ENCODE measurements at places on chromosomes 16 and 17.

- no peak for DNase-seq
Observed at GRCh38 chr17:33200587-33200986, 92.5 kb downstream of the ASIC2 start.

DNA sequence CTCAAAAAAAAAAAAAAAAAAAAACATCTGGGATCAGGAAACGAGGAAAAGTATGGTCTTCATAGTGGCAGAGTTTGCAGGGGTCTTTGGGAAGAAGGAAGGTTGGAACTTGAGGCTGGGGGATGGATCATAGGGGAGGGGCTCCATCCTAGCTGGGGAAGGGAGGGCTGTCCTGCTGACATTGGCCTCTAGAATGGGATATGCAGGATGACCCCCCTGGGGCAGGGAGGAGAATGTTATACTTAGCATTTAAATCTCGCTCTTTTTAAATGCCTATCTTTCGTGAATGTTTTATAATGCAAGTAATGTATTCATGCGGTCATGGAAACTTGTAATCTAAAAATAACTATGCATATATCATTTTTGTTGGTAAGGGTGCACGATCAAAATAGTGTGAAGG lies 33.2 kb downstream of the TMEM235 start:
- no peak for DNase-seq

GRCh38 chr16:13503960-13504635 lies 415.9 kb upstream of the ERCC4 start:
- no peak for DNase-seq

DNA sequence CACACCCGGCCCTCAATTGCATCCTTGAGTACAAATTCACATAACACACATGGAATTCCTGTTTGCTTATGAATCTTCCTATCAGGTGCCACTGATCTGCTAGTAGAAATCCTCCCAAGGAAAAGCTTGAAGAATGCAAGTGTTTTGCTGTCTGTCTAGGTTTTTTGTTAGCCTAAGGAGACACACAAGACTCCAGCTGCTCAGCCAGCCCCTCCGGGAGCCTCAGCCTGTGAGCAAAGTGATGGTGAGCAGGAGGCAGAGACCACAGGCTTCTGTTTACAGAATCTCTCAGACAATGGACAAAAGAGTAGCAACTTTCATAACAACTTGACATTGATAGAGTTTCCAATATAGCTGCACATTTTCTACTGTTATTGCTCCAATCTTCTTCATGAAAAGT lies 18.4 kb upstream of the PRKCA start:
- no peak for DNase-seq

DNA sequence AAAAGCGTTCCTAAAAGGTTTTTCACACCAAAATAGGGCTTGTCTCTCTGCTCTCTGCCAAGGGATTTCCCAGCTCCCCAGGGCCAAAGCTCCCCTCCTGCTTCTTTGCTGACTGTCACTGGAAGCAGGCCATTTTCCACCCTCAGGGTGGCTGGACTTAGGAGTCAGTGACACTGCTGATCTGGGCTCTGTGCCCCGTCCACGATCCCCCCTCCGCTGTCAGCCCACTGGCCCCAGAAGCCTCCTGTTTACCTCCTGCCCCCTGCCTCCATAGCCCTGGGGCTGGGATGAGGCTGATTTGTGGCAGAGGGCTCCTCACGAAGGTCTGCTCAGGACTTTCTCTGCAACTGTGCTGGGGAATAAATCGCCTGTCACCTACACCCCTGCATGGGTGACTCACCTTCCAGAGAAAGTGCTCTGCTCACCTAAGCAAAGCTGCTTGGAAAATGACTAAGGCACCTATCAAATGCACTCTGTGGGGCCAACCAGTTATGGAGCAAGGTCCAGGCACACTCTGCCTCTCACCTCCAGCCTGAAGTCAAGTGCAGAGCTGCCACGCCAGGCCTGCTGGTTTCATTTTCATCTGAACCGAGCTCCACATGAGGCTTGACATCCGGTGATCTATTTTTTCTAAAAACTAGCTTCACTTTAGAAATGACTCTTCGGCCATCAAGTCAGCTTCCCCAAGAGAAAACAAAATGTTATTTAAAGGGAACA lies 4.9 kb downstream of the MAP3K14 start:
- no peak for DNase-seq

DNA sequence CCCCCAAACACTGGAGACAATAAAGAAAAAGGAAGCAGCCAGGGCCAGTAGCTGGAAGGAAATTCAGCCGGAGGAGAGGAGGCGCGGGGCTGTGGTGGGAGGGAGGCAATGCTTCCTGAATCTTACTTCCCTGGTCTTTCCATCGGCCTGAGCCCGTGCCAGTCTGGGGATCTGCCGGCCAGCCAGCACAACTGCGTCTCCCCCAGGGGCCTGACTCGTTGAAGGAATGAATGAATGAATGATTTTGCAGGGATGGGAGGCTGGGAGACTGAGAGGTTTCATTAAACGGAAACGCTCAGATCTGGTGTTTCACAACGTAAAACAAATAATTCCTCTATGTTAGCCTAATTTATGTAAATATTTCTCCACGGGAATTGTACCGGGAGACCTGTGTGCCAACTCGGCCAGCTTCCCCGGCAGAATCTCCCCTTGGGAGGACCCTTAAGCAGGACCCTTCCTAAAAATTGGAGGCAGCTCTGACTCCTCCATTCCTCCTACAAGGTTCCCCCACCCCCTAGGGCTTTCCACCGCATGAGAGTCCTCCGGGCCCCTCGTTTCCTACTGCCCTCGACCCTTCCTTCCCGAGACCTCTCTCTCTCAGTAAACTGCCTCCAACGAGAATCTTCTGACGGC lies 1.3 kb upstream of the BAIAP2 start:
- DNase-seq: no peak

DNA sequence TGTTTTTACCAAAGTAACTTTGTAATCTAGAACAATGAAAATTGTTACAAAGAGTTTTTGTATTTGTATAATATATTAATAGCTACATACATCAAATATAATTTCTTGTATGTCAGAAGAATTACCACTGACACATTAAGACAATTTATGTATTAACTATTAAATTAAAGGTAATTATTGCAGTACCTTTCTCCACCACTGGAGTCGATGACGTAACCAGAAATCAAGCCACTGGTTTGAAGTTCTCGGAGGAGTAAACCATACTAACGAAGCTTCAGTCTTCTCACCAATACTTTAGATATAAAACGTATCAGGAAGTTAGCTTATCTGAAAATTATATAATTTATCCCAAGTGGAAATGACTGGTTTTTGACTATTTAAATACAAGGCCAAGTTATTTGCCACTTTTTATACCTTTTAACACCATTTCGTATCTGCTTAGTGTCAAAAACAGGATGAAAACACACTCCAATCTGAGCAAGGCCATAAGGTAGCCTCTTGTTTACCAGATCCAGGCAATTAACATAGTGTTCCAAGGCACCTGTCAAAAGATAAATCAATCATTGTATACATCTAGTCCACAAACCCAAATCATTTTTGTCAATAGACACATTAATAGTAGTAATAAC lies 4.3 kb downstream of the POLG2 start:
- no peak for DNase-seq

- DNase-seq: no peak
Observed at GRCh38 chr16:83233153-83233552, 574.6 kb upstream of the HSBP1 start.

DNA sequence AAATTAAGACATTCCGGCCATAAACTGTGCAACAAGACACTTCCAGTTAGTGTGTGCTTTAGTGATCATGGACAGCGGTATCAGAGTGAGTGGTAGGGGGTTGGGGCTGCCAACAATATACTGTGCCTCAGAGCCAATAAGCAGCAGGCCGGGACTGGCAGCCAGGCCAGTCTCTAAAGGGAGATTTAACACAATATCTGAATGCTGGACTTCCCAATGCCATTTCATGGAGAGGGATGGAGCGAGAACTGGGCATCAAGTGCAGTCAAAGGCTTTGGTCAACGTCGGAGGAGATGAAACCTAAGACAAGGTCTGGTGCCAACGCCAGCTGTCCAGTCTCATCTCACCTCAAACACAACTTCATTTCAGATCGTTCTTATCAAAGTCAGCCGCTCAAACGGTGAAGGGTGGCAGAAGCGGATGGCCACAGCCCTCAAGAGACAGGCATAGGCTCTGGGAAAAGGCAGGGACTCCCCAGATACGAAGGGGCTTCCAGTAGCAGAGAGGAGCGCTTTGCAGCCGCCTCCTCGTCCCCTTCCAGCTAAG lies 935 bp downstream of the USP32 start:
- DNase-seq: no peak

- DNase-seq: no peak
Observed at GRCh38 chr17:77957235-77957856, 1.2 kb upstream of the TNRC6C start.

GRCh38 chr17:1271030-1271423 lies 783 bp downstream of the BHLHA9 start:
- no peak for DNase-seq

DNA sequence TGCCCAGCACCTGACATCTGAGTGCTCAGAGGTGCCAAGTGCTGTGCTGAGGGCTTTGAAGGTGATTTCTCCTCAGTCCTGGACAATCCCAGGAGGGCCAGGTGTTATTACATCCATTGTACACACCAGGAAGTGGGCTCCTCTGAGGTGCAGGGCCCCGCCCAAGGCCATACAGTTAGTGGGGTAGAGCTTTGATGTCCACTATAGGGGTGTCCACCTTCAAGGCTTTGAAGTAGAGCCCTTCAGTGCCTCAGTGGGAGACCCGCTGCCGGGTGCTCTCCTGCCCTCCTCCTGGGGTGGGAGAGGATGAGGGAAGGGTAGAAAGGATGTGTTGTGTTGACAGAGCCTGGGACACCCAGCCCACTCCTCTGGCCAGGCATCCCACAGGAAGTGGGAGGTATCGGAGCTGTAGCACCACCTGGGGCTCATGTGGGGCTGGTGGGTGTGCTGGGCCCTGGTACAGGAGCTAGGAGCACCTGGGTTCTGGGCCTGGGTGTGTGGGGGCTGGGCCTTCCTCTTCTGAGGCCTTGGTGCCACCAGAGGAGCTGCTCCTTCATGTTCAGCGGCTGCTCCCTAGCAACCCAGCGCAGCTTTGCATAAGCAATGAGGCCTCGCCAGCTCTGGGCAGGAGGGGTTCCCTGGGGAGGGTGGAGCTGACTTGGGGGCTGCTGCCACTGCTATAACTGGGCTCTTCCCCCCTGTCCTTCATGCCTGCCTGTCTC lies 7.4 kb downstream of the LASP1 start:
- DNase-seq: no peak

GRCh38 chr17:39054111-39054645 lies 87.0 kb upstream of the FBXO47 start:
- DNase-seq: no peak

DNA sequence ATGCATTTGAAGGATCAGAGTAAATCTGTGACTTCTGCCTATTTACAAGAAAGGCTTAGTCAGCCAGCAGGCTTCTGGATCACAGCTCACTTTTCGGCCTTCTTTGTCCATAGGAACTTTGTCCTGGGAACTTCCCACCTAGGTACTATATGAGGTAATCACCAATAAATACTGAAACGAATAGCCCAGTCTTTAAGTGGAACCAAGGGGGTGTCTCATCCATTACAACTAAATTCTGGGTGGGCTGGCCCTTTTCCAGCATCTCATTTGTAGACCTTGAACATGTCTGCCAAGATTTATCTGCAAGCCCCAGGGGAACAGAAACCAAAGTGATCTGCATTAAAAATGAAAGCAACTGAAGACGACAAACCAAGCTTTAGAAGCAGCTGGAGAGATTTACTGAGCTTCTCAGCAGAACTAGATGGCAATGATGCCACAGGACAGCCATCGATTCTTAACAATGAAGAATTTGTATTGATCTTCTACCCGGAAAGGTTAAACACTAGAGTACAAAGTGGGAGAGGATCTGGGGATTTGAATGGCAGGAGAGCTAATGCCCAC lies 55.5 kb downstream of the SNX11 start:
- DNase-seq: no peak

GRCh38 chr16:80594756-80595155 lies 54.0 kb downstream of the DYNLRB2 start:
- no peak for DNase-seq

GRCh38 chr17:32265192-32265923 lies at the start of gene RHBDL3:
TSS of gene RHBDL3 (plus strand) at chr17:32265832. CDS start at chr17:32266190, 358 bp downstream.
- DNase-seq: no peak

DNA sequence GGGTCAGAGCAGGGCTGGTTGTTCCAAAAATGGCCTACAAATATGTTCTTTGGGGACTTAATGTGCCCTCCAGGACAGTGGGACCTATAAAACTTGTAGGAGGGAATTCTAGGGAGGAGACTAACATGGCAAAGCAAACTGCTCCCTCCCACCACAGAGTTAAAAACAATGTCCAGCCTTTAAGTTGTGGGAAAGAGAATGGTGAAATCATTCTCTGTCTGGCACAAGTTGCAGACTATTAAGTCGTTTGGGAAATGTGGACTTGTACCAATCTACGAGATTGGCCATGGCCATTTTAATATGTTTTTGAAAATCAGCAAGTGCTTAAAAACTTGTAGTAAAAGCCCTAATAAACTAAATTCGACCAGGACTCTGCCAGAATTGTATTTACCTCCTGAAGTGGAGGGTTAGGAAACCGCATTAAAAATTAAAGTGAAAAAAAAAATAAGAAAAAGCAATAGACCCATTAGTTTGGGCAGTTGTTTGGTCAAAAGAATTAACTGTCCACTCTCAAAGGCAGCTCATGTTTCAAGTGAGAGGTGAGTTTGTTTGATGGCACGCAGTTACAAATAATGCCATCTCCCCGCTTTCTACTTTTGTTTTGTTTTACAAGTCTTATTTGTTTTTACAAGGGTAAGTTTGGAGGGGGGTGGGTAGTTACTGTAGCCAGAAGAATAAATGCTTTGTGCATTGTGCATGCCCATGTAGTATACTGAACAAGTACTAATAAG lies 32.4 kb downstream of the ANKFN1 start:
- DNase-seq: no peak

GRCh38 chr17:9475101-9475658 lies 100.4 kb downstream of the STX8 start:
- DNase-seq: no peak

GRCh38 chr17:21029036-21029435 lies 13.8 kb downstream of the USP22 start:
- DNase-seq: no peak

DNA sequence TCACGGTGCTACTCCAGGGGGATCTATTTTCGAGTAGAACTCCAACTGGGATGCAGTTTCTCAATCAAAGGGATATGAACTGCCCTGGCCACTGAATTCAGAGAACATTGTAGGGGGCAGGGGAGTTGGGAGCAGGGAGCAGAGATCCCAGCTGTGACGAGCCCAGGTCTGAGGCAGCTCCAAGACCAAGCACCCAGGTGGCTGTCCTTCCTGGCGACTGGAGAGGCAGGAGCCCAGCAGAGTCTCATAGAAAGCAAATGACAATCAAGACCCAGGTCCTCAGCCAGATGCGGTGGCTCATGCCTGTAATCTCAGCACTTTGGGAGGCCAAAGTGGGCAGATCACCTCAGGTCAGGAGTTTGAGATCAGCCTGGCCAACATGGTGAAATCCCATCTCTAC lies 60.1 kb downstream of the TK2 start:
- DNase-seq: no peak

- DNase-seq: no peak
Observed at GRCh38 chr16:20023190-20023589, 50.5 kb downstream of the GPR139 start.

DNA sequence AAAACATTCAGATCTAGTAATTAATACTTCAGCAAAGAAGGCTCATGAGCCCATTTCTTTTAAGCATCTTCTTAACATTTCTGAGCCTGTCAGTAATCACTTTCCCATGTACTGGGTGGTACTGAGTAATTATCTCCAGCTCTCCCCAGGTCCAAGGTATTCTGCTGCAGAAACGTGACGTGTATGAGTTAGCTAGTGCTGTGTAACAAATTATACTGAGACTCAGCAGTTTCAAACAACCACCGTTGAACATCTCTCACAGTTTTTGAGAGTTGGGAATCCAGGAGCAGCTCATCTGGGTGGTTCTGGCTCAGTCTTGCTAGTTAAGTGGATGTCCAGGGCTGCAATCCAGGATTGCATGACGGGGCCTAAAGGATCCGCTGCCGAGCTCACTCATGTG lies 25.2 kb downstream of the C16orf95 start:
- DNase-seq: no peak
